ENCODE measurements at places on chromosomes 12 and 14.

- DNase-seq = no peak
Observed at GRCh38 chr14:95948558-95948981, 71.9 kb downstream of the TUNAR start.

GRCh38 chr12:54525383-54525782, 24.0 kb upstream of the PDE1B start:
- no peak for DNase-seq

- DNase-seq = no peak
Observed at GRCh38 chr12:51846271-51846691, 2.2 kb downstream of the FIGNL2 start.

DNA sequence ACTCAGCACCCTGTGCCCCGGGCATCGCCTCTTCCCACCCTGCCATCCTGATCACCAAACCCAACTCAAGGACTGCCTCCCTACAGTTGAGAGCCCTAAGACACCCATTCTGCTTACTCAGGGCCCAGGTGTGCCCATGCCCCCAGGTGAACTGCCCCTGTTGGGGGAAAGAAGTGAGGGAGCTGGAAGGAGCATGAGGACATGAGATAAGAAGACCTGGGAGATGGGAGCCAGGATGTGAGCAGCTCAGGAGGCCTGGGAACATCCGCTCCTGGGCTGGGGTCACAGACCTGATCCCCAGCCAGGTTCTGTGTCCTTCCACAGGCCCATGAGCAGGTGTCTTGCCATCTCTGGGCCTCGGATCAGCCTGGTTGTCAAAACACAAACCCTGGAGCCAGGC, 6.6 kb downstream of the RAPGEF3 start:
- no peak for DNase-seq

GRCh38 chr12:132329036-132329719, at the start of gene GALNT9:
Gene GALNT9 (minus strand): TSS chr12:132329589. CDS start chr12:132329203, 386 bp downstream.
- DNase-seq = no peak

GRCh38 chr14:36996857-36997590, 175.4 kb downstream of the SLC25A21 start:
- DNase-seq = no peak

Measured in GM12891 (cell line).